Gastroesophageal sphincter (tissue), 4 donors: ENCODE measurements at places on chromosomes 7 and 10. TPM values are rescaled to one million over a fixed set of nuclear protein-coding genes. Genes with fewer than 3 reads are reported as not detected.

GRCh38 chr7:156773966-156774365 lies 119.0 kb downstream of the LMBR1 start:
- H3K36me3 ChIP-seq, result peaks cover 5% of the 10 kb centered on the region
- no peaks in the 10 kb centered on the region for H3K27me3 ChIP-seq
- H3K4me3 ChIP-seq, result no peak overlapping the region
- ATAC-seq, result no peak
- H3K4me1 ChIP-seq, result no peaks in the 10 kb centered on the region
- H3K27ac ChIP-seq, result no peak overlapping the region

- no peaks in the 10 kb centered on the region for H3K27me3 ChIP-seq
- no peaks in the 10 kb centered on the region for H3K4me1 ChIP-seq
- no peaks in the 10 kb centered on the region for H3K36me3 ChIP-seq
- no peak overlapping the region for H3K4me3 ChIP-seq
- no peak overlapping the region for H3K27ac ChIP-seq
Measured at GRCh38 chr7:43461349-43462024, 121.4 kb upstream of the STK17A start.

GRCh38 chr7:50353894-50354595 lies 49.5 kb downstream of the IKZF1 start:
- H3K4me3 ChIP-seq, result no peak overlapping the region
- no peaks in the 10 kb centered on the region for H3K4me1 ChIP-seq
- no peaks in the 10 kb centered on the region for H3K36me3 ChIP-seq
- H3K27ac ChIP-seq, result no peak overlapping the region
- ATAC-seq, result no peak

DNA sequence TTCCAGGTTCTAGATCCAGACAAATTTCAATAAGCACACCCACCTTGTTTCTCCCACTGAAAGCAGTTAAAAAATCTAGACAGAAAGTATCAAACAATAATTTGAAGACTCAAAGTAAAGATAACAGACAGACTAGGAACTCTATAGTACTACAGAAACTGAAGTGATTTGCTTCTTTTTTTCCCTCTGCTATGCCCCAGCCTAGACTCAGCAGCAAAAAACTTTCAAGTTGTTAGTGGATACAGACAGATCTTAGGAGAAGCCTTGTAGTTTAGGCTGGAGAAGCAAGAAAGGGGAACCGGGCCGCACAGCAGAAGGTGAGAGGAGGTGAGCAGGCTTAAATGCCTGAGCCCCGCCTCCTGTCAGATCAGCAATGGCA lies 65.1 kb downstream of the IGF2BP3 start:
- H3K27ac ChIP-seq, result no peak overlapping the region
- H3K36me3 ChIP-seq, result no peaks in the 10 kb centered on the region
- ATAC-seq, result no peak
- H3K4me1 ChIP-seq, result no peaks in the 10 kb centered on the region

DNA sequence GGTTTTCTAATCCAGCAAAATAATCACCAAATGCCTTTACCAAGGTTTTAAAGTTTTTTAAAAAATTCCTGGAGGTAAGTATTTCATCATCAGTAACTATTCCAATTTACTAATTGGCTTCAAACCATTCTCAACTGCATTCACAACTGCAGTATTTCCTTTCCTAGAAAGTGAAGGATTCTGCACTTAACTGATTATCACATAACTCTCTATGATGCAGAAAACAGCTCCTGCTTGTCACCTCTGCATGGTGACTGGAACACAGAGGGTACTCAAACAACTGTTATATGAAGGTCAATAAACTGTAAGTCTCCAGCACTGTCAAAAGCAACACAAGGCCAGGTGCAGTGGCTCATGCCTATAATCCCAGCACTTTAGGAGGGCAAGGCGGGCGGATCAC lies 42.6 kb downstream of the SRPK2 start:
- H3K36me3 ChIP-seq, result no peaks in the 10 kb centered on the region
- no peak overlapping the region for H3K4me3 ChIP-seq
- H3K27ac ChIP-seq, result no peak overlapping the region

DNA sequence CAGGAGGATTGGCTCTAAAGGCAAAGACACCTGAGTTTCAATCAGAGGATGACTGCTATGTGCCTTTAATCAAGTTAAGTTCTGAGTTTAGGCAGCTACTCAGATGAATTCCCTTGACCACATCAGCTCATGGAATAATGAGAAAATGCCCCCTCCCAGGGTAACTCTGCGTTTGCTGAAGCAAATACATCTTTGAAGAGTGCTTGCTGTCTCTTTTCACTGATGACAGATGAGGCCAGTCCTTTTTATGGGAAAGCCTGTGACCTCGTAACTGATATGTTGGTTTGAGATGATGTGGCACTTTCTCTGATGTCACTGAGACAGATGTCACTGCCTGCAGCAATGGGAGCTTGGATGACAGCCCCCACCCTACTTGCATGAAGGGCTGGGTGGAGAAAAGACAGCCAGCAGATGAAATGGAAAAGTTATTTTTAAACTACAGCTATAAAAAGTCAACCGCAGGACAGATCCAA lies 43.7 kb upstream of the DGKI start:
- peaks cover 58% of the 10 kb centered on the region for H3K36me3 ChIP-seq
- no peaks in the 10 kb centered on the region for H3K27me3 ChIP-seq
- H3K27ac ChIP-seq, result no peak overlapping the region
- no peak for ATAC-seq
- no peak overlapping the region for H3K4me3 ChIP-seq
- H3K4me1 ChIP-seq, result no peaks in the 10 kb centered on the region

DNA sequence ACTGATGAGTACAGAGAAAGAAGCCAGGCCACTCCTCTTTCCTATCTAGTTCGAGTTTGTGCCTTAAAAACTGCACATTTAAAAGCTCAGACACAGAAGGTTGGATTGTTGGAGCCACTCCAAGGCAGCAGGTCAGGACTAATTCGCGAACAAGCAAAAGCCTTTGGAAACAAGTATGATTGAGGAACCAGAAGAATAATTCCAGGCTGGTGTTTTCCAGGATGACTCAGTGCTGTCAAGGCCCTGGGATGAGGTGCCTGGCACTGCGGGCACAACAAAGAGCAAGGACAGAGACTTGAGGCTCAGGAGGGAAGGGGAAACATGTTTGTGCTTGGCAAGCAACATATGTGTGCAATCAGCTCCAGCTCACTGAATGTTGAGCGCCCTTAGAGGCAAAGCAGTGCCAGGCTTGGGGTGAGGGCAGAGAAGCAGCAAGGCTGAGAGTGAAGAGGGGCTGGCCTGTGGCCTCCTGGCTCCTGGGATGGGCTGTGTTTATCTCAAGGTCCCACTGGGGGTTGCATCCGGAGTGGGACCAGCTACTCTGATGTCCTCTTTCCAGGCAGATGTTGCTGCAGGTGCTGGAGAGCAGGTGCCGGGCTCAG lies 44.1 kb downstream of the VSTM4 start:
- H3K4me3 ChIP-seq, result no peak overlapping the region
- peaks cover 48% of the 10 kb centered on the region for H3K36me3 ChIP-seq
- no peaks in the 10 kb centered on the region for H3K27me3 ChIP-seq
- H3K27ac ChIP-seq, result no peak overlapping the region
- H3K4me1 ChIP-seq, result peaks cover 10% of the 10 kb centered on the region

RAMP3 gene
- total RNA-seq, result 31.9 TPM

ZNF727 gene
- total RNA-seq, result 1.2 TPM

SPDYE11 gene
- not detected for total RNA-seq

DNA sequence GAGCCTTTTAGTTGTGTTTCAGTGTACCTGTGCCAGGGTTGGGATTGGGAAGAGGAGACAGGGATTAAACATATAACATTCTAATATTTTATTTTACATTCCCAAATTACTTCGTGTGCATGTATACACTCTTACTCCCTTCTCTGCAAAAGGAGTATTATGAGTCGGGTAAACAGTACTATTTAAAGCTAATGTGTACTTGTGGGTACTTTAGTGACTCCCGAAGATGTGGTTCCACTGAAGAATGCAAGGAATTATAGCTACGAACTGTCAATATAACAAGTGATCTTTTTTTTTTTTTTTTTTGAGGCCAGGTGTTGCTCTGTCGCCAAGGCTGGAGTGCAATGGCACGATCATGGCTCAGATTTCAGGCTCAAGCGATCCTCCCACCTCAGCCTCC lies 122.6 kb upstream of the RPA3 start:
- no peak overlapping the region for H3K27ac ChIP-seq
- H3K4me1 ChIP-seq, result no peaks in the 10 kb centered on the region
- H3K4me3 ChIP-seq, result no peak overlapping the region
- ATAC-seq, result no peak
- no peaks in the 10 kb centered on the region for H3K36me3 ChIP-seq

CFAP69 gene
- total RNA-seq, result 8.2 TPM

GNGT1 gene
- total RNA-seq, result not detected

DNA sequence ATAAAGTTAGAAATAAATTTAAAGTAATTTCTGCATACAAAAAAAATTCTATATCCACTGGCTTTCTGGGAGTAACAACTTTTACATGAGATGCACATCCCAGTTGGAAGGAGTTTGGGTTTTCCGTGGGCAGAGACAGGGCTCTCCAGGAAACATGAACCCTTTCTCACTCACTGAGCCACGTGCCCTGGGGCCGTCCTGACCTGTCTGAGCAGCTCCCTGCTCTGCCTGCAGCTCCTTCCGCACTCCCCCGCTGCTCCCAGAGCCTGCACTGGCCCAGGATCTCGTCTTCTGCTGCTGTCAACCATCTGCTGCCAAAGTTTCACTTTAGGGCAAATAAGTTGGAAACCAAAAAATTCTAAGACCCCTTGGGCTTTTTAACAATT lies 169.1 kb downstream of the DIP2C start:
- H3K4me1 ChIP-seq, result no peaks in the 10 kb centered on the region
- no peak overlapping the region for H3K4me3 ChIP-seq
- no peaks in the 10 kb centered on the region for H3K27me3 ChIP-seq
- peak; percentile 50 for ATAC-seq
- H3K36me3 ChIP-seq, result no peaks in the 10 kb centered on the region

LRRD1 gene
- not detected for total RNA-seq

DNA sequence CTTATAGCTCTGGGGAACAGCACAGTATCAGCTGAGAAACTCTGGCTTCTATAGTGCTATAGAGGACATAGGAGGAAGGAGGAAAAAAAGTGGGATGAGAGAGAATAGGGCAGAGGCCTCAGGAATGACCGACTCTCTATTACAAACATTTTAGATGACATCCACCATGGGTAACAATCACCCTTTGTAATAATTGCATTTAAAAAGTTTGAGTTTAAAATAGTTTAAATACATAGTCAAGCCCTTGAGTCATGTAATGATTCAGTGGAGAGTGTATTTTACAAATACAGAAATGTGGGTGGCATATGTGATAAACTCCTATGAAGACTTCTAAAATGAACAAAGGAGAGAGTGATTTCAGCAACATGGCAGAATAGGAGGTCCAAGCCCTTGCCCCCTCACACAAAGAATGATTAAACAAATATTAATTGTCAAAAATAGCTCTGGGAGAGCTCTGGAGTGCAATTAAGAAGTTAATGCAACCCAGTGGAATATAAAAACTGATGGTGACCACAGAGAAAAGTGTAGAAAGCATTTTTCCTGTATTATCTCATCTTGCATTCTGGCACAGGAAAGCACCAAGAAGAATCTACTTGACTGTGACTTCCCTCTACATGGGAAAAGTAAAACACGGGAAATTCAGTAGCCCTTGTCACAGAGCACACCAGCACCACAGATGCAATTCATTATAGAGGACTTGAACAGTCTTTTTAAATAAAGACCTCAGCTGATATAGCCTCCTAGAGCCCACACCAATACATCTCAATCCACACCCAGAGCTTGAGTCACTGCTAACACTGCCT lies 569.0 kb upstream of the SORCS1 start:
- no peaks in the 10 kb centered on the region for H3K27me3 ChIP-seq
- no peaks in the 10 kb centered on the region for H3K4me1 ChIP-seq
- ATAC-seq, result no peak
- no peak overlapping the region for H3K4me3 ChIP-seq

- no peaks in the 10 kb centered on the region for H3K4me1 ChIP-seq
- no peak overlapping the region for H3K27ac ChIP-seq
- H3K4me3 ChIP-seq, result no peak overlapping the region
- H3K36me3 ChIP-seq, result no peaks in the 10 kb centered on the region
- peaks cover 17% of the 10 kb centered on the region for H3K27me3 ChIP-seq
Measured at GRCh38 chr10:43352951-43353350, 18.5 kb upstream of the FXYD4 start.

DNA sequence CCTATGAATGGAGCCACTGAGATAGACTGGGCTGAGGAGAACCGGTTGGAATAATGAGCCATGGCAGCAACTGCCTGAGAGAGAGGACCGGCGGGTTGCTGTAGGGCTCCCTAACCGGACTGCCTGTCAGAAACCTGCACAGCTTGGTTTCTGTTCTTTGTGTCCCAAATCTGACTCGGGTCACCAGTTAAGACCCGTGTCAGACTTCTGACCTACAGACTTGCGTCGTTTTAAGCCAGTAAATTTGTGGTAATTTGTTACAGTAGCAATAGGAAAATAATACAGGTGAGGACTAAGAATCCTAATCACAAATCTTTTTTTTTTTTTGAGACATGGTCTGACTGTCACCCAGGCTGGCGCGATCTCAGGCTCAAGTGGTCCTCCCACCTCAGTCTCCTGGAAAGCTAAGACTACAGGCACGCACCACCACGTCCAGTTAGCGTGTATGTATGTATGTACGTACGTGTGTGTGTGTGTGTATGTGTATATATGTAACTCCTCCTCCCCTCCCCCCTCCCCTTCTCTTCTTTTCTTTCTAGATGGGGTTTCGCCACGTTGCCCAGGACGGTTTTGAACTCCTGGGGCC lies 672 bp upstream of the DDX56 start:
- peak overlapping the region; percentile 89 for H3K27ac ChIP-seq

GRCh38 chr10:105010411-105011121 lies 369.5 kb downstream of the SORCS3 start:
- no peak overlapping the region for H3K27ac ChIP-seq
- no peaks in the 10 kb centered on the region for H3K36me3 ChIP-seq
- H3K4me1 ChIP-seq, result no peaks in the 10 kb centered on the region
- no peak overlapping the region for H3K4me3 ChIP-seq
- ATAC-seq, result no peak

TAS2R41 gene
- total RNA-seq, result not detected

- no peaks in the 10 kb centered on the region for H3K4me1 ChIP-seq
- no peak for ATAC-seq
- H3K36me3 ChIP-seq, result no peaks in the 10 kb centered on the region
- no peak overlapping the region for H3K4me3 ChIP-seq
Measured at GRCh38 chr10:123031124-123031523, 22.3 kb downstream of the ACADSB start.

DNA sequence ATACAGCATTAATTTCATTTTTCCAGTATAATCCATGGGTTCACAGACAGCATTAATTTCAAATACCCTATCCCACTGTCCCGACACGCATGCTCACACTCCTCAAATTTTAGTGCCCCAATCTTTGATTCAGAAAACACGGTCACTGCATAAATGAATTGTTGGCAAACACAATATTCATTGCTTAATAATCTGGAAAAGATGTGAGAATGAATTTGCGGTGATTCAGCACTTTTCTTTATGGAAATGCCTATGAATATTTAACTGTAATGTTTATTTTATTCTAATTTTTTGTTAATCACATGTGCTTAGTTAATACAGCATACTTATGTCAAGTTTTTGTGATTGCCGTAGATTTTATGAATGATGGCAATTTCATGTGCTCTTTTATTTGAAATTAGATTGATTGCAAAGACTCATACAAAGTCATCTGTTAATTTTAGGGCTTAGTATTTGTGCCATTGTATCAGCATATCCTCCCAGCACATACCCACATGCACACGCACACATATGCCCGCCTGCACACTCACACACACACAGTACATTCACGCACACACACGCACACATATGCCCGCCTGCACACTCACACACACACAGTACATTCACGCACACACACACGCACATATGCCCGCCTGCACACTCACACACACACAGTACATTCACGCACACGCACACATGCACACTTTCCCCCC lies 35.1 kb downstream of the MACROH2A2 start:
- no peak for ATAC-seq
- no peaks in the 10 kb centered on the region for H3K36me3 ChIP-seq
- no peaks in the 10 kb centered on the region for H3K27me3 ChIP-seq
- no peak overlapping the region for H3K4me3 ChIP-seq
- no peak overlapping the region for H3K27ac ChIP-seq
- H3K4me1 ChIP-seq, result no peaks in the 10 kb centered on the region
